ENCODE measurements at places on chromosomes 16 and 17. TPM values are rescaled to one million over a fixed set of nuclear protein-coding genes. Genes with fewer than 3 reads are reported as not detected.

GRCh38 chr16:66030036-66030435, 336.5 kb upstream of the CDH5 start:
- no peak for DNase-seq

- no peak for DNase-seq
Observed at GRCh38 chr16:80954985-80955384, 51.7 kb downstream of the CMC2 start.

The SCNN1B gene
- 3.0 TPM for total RNA-seq

The CES1 gene
- total RNA-seq: not detected

The TBC1D3C gene
- total RNA-seq: not detected

The HS3ST6 gene
- total RNA-seq: not detected

Data from dermis microvascular lymphatic vessel endothelial cell (primary cell).